Stimulated activated CD8-positive, alpha-beta memory T cell treated with anti-CD3 and anti-CD28 coated beads, Interleukin-4, amount 100 ng/mL, for 1 hour (primary cell): ENCODE measurements at places on chromosomes 4 and X.

DNA sequence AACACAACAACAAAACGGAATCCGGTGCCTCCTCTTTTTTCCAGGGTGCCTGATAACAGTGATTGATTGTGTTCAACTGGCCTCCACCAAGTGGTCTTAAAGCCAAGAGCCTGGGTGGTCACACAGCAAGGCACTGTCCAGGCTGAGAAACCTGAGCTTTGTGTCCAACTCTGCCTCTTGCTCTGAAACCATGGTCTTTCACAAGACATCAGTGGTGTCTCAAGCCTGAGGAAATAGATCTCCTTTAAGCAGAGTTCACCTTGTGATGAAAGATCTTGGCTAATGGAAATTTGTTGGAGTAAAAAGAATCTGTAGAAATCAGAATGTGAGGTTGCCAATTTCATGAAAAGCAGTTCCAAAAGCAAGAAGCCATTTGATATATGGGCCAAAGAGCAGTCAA lies 47.3 kb upstream of the ACSL1 start:
- no peak for DNase-seq

- no peak for DNase-seq
Observed at GRCh38 chr4:37927434-37927833, 32.8 kb upstream of the PTTG2 start.

DNA sequence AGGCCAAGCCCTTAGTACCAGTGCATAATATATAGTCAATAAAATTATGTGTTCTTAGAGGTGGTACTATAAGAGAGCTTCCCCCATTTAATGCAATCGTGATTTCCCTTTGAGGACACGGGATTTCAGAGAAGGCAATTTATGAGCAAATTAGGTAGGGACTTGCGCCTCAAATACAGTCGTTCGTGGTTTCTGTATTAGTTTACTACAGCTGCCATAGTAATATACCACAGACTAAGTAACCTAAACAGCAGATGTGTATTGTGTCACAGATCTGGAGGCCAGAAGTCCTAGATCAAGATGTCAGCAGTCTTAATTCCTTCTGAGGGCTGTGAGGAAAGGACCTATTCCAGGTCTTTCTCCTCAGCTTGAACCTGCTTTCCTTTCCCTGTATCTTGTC lies 1.5 kb upstream of the PUDP start:
- no peak for DNase-seq

GRCh38 chr4:84690481-84690880 lies 107.6 kb downstream of the CDS1 start:
- no peak for DNase-seq

DNA sequence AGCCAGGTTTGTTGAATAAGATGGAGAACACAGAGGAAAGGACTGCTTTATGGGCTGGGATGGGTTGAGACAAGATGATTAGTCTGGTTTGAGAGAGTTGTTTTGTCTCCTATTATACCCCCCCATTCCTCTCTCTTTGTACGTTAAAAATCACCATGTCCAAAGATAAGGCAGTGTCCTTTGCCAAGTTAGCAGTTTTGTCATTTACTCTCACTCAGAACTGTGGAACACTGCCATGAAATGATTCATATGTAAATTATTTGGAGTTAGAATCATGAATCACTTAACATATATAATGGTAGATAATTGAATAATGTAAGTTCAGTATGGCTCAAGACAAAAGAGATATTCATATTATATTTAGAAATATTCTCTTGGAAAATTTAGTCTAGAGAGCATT lies 151.3 kb downstream of the DCLK2 start:
- no peak for DNase-seq

GRCh38 chr4:14644580-14645282 lies 357.6 kb upstream of the CPEB2 start:
- DNase-seq, result no peak
